GM23248 (cell line): ENCODE measurements at places on chromosomes 3 and 15.

- DNase-seq, result no peak
These were observed 138.5 kb downstream of the RAB11A start for GRCh38 chr15:66007663-66008262.

- peak; percentile 98 for DNase-seq
These were observed 2.7 kb upstream of the KNSTRN start for GRCh38 chr15:40379853-40380252.

GRCh38 chr3:170301405-170301804 lies 56.1 kb upstream of the SKIL start:
- peak; percentile 73 for DNase-seq

DNA sequence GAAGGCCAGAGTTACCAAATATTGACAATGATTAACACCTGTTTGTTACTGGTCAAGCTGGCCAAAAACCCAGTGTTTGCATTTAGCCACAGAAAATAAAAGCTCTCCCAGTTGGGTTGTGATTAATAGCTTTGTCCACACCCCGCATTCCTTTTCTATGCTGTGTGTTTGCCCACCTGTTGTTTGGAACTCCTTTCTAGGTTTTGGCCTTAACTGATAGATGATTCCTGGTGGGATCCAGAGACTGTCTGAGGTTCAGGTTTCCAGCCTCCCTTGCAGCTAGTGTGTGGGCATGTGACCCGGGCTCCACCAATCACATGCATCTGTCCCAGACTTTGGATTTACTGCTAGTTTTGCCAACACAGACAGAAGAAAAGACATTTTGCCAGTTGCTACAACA lies 83.8 kb downstream of the PTPRG start:
- no peak for DNase-seq

DNA sequence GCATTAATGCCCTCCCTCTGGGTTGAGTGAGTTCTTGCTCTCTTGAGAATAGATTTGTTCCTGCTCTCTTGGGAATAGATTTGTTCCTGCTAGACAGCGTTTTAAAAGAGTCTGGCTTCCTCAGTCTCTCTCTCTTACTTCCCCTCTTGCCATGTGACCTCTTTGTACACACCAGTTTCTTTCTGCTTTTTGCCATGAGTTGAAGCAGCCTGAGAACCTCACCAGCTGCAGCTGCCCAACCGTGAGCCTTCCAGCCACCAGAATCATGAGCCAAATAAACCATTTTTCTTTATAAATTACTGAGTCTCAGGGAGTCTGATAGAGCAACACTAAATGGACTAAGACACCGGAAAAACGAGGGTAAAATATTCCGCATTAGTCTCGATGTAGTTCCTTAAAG lies 253.6 kb downstream of the CNTN6 start:
- no peak for DNase-seq

DNA sequence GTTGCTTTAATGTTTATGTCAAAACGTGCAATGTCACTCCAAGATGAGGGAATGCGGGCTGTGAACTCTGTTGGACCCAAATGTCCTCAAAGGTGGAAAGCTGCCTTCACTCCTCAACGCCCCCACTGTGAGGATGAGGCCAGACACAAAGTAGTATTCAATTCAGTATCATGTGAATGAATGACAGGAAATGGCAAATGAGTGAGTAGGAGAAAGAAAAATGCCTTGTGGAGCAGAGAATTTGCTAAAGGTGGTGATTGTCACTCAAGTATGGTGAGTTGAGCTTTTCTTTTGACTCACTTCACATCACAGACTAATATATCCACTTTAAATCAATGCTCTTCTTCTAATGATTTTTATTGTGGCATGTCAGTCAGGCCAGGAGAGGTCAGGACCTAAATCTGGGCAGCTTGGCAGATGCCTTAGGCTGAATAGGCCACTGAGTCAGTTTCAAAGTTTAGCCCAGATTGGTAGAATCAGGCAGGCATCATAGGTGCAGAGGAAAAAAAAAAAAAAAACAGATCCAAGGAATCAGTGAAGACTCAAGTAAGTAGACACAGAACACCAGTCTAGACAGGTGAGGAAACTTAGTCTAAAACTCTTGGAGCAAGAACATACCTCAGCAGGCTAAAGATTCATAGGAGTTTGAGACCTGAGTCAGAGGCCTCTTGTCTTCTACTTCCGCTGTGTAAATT lies 71.0 kb upstream of the ZBED2 start:
- DNase-seq, result peak; percentile 11

GRCh38 chr15:63288778-63289378 lies 11.5 kb downstream of the APH1B start:
- peak; percentile 83 for DNase-seq

DNA sequence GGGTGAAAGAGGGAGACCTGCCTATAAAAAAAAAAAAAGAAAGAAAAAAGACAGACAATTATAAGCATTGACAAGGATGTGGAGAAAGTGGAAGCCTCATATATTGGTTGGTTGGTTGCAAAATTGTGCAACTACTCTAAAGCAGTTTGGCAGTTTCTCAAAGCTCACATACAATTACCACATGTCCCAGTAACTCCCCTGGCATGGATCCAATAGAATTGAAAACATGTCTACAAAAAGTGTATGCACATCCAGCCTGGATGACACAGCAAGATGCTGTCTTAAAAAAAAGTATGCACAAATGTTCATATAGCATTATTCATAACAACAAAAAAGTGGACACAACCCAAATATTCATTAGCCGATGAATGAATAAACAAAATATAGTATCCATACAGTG lies 19.5 kb downstream of the SETMAR start:
- DNase-seq, result peak; percentile 86

DNA sequence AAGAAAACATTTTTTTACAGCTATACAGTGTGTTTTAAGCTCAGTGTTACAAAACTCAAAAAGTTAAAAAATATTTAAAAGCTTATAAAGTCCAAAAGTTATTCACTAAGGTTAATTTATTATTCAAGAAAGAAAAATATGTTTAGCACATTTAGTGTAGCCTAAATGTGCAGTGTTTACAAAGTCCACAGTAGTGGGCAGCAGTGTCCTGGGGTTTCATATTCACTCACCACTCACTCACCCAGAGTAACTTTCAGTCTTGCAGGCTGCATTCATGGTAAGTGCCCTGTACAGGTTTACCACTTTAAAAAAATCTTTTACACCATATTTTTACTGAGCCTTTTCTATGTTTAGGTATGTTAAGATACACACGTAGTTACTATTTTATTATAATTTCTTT lies 300.2 kb upstream of the TRIM42 start:
- DNase-seq, result no peak

DNA sequence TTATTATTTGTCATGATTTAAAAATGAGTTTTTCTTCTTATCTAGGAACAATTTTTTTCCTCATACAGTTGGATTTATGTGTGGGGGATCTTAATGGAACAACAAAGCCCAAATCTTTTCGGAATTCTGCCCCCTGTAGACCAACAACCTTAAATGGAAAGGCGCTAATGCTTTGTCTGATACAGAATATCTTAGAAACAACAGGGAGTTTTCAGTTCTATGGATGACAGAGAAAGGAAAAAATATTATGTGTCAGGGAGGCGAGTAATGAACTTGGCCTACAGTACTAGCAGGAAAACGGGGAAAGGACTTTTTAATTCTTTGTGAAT lies 592 bp downstream of the MOBP start:
- DNase-seq, result no peak

GRCh38 chr3:10835406-10835805 lies 19.4 kb downstream of the SLC6A11 start:
- DNase-seq, result no peak

DNA sequence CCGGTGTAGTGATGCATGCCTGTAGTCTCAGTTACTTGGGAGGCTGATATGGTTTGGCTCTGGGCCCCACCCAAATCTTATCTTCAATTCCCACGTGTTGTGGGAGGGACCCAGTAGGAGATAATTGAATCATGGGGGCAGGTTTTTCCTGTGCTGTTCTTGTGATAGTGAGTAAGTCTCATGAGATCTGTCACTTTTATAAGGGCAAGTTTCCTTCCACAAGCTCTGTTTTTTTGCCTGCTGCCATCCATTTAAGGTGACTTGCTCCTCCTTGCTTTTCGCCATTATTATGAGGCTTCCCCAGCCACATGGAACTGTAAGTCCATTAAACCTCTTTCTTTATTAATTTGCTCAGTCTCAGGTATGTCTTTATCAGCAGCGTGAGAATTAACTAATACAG lies 566.7 kb upstream of the NECTIN3 start:
- no peak for DNase-seq

GRCh38 chr15:80452166-80452565 lies 48.0 kb downstream of the ARNT2 start:
- DNase-seq, result no peak

GRCh38 chr3:182413061-182413460 lies 380.2 kb upstream of the ATP11B start:
- no peak for DNase-seq

GRCh38 chr3:4809922-4810321 lies 169.3 kb upstream of the BHLHE40 start:
- peak; percentile 32 for DNase-seq

- DNase-seq, result peak; percentile 37
These were observed 60.8 kb downstream of the TFDP2 start for GRCh38 chr3:142088522-142088921.

- DNase-seq, result no peak
These were observed 440.1 kb downstream of the GABRG3 start for GRCh38 chr15:27410996-27411605.

GRCh38 chr3:159632128-159632527 lies 356.5 kb upstream of the IL12A start:
- DNase-seq, result no peak

DNA sequence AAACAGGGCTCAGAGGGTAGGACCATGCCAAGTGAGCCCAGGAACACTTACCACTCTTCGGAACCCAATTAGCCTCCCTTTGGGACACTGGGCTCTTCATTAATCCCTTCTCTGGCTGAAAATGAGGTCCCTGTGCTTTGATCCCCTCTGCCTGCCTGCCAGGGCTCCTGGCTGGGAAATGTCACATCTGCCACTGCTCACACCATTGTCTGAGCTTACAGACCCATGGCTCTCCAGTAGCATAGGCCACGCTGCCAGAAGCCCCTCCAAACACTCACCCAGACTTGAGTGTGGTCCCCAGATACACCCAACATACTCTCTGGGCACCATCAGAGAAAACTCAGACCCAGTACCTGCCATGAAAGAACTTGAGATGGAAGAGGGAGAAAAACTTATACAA lies 287.3 kb downstream of the XXYLT1 start:
- no peak for DNase-seq

DNA sequence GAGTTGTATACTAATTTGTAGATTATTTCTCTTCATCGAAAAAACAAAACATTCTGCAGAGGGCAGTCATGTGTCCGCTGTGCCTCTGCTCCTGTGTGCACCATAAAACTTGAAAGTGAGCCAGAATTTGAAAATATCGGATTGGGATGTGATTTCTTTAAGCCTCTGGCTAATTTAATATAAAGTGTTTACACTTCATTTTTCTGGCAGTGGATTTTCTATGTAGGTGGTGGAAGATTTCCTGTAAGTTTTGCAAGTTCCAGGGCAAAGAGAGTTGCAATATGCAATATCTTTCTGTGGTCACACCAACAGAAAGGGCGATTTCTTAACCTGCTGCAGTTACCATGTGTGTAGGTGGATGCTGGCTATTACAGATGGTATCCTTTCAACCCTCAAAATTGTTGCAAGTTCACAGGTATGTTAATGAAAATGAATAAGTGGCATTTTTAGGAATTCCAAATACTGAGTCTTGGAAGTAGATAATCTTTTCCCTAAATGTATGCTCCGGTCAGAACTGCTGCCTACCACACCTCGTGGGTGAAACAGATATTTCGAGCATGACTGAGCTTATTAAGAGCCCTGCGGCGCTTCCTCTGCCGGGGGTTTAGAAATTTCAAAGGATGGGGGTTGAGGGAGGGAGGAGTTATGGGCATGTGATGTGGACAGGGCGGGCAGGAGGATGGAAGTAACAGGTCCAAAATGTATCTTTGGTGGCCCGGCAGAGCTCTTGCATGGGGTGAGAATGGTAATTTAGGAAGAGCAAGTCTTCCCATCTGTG lies 134.0 kb downstream of the PGPEP1L start:
- DNase-seq, result peak; percentile 96

DNA sequence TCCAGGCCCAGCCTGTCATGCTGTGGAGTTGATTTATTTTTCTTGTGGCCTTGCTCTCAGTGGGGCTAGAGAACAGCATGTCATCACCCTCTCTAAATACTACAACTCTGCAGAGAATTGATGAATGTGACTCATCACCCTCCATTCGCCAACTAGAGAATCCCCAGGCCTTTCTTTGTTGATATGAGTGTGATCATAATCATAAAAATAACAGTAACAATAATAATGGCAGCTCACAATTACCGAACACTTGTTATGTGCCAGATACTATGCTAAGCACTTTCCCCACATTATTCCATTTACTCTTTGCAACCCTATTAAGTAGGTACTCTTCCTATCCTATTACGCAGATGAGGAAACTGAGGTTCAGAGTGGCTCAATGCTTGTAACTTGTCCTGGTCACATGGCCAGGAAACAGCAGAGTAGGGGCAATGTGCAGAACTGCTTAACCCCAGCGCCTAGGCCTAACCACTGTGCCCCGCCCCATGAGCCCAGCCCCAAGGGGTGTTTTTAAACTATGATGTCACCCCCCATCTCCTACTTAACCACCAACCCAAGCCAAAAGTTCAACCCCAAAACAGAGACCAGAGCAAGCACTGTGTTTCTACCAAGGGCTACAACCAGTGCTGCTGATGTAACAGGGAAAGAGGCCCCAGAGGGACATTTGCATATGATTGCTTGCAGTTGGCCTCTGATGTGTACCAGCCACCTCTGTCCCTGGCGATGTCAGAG lies 104.5 kb downstream of the ADCY5 start:
- peak; percentile 28 for DNase-seq

DNA sequence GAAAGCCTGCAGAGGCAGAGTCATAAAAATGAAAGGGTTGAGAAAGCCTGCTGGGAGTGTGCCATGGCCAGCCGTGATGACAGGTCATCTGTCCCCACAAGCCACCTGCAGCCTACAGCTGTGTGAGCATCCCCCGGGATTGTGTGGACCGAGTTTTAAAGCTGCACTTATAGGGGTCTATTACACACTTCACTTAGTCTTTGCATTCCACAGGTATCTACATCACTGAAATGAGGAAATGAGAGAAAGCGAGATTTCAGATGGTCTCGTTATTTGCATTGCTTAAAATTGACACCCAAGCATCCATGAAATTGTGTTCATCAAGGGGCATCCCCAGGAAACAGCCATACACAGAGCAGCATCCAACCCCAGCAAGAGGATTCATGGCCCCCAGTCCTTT lies 137.6 kb upstream of the TRIM42 start:
- no peak for DNase-seq

GRCh38 chr15:41483115-41483514 lies 10.6 kb upstream of the ITPKA start:
- no peak for DNase-seq

- DNase-seq, result peak; percentile 60
These were observed 21.8 kb downstream of the MGLL start for GRCh38 chr3:127800508-127800907.
